Amygdala (tissue), 56 donors: ENCODE measurements at places on chromosomes 5 and 9.
A peak's percentile ranks its signal among the peaks of the same experiment; 100 is the strongest.

- no peak for DNase-seq
Observed at GRCh38 chr5:43663916-43664315, 60.9 kb downstream of the NNT start.

- no peak for DNase-seq
Observed at GRCh38 chr5:83434946-83435345, 36.6 kb upstream of the VCAN start.

GRCh38 chr5:22643356-22643755 is 209.8 kb downstream of the CDH12 start:
- no peak for DNase-seq

- no peak for DNase-seq
Observed at GRCh38 chr5:39439582-39440162, 14.9 kb upstream of the DAB2 start.

GRCh38 chr9:98148486-98148885 is 29.5 kb upstream of the TRIM14 start:
- no peak for DNase-seq

DNA sequence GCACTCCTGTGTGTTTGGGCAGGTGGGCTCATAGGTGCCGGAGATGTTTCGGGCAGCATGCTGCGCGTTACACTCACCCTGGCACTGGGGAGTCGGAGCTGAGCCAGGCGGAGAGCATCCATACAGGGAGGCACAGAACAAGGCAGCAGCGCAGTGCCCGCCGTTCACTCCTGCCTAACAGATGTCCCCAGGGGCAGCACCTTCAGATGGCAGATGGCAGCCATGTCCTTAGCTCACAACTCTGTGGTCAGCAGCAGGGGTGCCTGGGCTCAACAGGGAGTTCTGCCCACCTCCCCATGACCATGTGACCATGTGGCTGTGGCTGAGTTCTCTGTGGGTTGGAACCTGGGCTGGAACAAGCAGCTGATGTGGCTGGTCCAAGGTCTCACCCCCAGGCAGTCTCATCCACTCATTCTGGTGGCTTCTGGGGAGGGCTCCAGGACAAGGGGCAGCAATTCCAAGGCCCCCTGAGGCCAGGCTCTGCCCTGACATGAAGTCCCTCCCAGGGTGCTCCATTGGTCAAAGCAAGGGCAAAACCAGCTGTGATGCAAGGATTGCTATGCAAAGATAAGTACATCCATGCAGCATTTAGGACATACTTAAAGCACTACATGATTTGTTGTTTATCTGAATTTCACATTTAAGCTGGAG is 64.2 kb downstream of the MRPL36 start:
- no peak for DNase-seq

- DNase-seq, result no peak
Observed at GRCh38 chr9:125646217-125646616, 60.8 kb downstream of the MAPKAP1 start.

DNA sequence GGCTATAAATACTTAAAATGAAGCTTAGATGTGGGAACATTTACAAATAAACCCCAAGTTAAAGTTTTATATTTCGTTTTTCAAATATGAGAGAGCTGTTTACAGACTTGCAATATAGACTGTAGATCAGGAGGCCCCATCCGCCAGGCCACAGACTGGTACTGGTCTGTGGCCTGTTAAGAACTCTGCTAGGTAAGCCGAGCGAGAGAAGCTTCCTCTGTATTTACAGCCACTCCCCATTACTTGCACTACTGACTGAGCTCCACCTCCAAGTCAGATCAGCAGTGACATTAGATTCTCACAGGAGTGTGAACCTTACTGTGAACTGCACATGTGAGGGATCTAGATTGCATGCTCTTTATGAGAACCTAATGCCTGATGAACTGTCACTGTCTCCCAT is 561.4 kb upstream of the FAM174A start:
- DNase-seq, result no peak

DNA sequence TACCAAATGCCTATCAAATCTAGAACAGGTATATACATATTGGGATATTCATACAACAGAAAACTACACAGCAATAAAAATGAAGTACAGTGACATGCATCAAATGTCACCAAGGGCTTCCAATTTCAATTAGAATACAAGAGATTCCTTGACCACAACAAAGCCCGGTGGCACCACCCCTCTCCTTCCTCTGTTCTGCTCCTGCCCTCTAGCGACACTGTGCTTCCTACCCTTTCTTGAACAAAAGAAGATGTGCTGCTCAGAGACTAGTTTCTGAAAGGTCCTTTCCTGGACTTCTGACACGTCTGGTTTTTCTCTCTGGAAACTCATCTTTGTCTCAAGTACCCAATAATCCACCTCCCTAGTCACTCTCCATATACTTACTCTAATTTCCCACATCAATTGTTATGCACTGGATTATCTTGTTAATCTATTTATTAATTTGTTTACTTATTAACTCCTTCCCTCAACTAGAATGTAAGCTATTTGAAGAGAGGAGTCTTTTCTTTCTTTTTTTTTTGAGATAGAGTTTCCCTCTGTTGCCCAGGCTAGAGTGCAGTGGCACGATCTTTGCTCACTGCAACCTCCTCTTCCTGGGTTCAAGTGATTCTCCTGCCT is 70.4 kb upstream of the CTSV start:
- DNase-seq, result peak; percentile 32

- no peak for DNase-seq
Observed at GRCh38 chr9:4499917-4500316, 9.6 kb downstream of the SLC1A1 start.

GRCh38 chr5:19777363-19777762 is 210.6 kb downstream of the CDH18 start:
- no peak for DNase-seq

DNA sequence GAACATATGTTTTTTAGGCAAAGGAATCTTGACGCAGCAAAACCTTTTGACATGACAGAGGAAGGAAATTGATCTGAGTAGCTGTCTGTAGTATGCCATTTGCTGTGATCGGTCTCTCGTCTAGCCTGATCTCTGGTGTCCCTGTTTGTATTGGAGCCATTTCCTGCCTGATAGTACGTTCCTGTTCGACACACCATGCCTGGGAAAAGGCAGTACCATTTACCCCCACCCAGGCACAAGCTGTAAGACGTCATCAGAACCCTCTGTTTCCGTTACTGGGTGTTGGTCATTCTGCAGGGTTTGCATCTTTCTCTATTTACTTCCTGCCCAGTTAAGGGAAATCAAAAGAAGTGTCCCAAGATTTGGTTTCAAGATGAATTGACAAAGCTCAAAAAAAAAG is 129.7 kb downstream of the CEMIP2 start:
- no peak for DNase-seq

DNA sequence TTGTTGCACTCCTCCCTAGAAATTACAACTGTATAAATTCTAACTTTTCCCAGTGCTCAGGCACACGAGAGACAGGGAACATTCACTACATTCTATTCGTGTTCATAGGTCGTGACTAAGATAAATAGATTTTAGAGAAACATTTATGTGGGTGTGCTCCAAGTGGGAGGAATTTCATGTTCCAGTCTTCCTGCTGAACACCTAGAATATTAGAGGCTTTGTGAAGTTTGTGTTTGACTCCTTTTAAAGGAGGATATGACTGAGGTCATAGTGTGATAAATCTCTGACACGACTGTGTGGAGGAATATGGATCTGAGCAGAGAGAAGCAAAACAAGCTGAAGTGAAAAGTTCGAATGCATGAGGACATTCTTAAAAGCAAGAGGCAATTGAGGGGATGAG is 355.3 kb downstream of the ZSWIM6 start:
- DNase-seq, result no peak

- DNase-seq, result no peak
Observed at GRCh38 chr5:81794226-81794625, 43.3 kb upstream of the SSBP2 start.

- DNase-seq, result no peak
Observed at GRCh38 chr5:35016174-35017051, 31.3 kb downstream of the AGXT2 start.

GRCh38 chr9:110994771-110995241 is 43.5 kb downstream of the LPAR1 start:
- no peak for DNase-seq

DNA sequence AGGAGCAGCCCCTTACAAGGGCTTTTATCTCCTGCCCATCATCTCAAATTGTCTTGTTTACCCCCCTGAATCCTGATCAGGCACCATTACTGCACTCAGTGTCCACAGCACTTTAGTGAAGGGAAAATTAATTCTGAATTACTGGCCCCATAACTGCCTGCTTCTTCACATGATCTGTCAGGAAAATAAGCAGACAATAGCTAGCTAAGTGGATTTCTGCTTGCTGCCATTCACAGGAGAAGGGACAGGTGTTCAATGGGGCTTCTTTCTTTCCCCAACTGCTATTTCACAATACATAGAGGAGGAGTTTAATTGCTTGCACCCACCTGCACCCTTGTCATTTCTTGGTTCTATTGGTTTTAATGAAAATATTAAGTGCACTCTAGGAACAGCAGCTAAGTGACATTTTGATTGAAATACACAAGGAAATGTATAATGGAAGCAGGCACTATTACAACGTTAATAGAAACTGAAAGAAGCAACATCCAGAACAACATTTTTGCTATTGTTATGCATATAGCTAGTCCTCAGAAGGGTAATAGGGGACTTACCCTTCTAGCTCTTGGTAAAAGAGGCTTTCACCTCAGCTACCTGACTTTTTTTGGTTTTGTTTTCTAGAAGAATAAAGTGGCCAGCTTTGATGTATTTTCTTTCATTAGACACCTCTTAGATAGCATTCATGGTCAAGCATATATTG is 599.3 kb upstream of the TLE4 start:
- DNase-seq, result no peak

- no peak for DNase-seq
Observed at GRCh38 chr5:81068063-81068462, 107.9 kb downstream of the RASGRF2 start.

GRCh38 chr5:139642213-139642612 is 5.9 kb upstream of the CXXC5 start:
- DNase-seq, result no peak

DNA sequence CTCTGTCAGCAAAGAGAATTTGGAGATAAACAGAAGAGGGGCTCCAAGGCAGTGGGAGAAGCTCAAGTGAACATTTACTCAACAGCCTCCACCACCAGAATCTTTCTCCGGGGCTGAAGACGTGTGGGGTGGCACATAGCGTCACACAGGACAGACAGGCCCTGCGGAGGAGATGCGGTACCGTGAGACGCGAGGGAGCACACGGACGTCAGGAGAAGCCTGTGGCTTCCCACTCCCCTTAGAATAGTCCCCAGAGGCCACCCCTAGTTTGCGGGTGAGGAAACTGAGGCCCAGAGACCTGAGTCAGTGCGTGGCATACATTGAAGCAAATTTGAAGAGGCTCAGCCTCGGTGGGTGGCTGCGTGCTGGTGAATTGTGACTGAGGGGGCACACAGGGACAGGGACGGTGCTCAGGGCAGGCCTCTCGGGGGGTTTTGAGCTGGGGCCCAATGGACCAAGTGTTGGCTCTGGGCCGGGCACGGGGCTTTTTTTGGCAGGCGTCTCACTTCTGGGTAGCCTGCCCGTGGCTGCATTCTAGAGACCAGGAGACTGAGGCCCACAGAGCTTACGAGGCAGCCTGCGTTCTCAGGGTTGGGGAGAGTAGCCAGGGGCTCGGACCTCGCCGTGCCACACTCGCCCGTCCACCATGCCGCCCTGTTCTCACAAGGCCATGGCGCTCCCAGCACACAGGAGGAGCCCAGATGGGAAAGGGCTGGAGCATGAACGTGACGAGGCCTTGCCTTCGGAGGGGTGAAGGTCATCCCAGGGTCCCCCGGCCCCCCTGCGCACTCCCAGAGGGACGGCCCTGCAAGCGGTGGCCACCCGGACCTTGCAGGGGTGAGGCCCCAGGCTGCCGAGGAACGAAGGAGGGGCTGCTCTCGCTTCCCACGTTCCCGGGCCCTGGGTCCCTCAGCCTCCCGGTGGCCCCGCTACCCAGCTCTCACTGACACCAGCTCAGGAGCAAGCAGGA is 220.6 kb downstream of the C9orf50 start:
- no peak for DNase-seq

DNA sequence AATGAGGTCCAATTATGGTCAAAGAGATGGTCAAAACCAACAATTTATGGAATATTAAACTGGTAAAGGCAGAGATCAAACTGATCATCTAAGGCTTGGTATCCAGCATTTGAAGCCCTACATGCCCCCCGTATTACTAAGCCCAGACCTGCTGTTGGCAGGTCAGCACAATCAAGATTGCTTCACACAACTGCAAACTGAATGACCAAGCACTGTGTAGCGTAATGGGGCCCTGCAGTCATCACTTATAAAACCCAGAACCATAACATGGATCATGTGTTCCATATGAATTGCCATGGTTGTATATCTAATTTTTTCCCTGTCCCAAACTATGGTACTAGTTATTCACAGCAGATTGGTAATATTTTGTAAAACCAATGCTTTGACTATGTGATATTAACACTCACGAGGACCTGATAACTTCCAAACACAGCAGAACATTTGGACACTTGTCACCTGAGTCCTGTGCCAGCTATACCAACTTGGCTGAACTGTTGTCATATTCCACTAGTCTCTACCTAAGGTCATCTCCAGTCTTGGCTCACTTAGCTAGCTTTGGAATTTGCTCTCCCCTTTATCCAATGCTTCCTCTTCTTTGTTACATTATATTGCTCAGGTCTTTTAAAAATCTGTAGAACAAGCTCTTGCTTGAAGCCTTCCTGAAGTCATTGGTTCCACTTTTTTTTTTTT is 81.7 kb upstream of the HMHB1 start:
- no peak for DNase-seq

DNA sequence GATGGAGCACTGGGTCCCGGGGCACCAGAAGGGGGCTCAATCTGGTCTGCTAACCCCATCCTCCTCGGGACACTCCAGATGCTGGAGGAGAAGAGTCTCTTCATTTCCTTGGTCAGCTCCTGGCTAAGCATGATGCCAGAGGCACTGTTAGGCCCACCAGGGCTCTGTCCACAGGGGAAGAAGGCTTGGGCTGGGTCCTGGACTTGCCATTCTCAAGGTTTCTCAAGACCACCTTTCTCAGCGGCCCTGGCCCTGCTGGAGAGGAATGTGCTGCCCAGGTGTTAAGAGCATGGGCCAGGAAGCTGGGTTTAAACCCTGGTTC is 7.9 kb downstream of the SH2D3C start:
- DNase-seq, result no peak

DNA sequence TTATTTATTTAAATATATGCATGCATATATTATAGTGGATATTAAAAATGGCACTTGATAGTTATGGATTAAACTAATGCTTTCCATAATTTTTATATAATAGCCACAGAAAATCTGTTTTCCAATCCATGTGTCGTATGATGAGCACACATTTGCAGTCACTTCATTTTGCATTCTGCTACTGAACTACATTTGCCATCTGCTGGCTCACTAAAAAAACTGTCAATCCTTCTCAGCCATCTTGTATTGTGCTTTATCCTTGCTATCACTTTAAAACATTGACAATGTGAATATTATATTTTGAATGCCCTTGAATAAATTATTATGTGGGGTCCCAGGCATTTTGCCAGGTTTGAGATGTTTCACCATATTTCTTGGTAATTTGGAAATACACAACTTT is 586.6 kb downstream of the DNAH5 start:
- DNase-seq, result no peak

GRCh38 chr5:149271195-149271715 is 404 bp upstream of the AFAP1L1 start:
- no peak for DNase-seq

- no peak for DNase-seq
Observed at GRCh38 chr5:160991205-160991604, 139.2 kb upstream of the ATP10B start.
